K562 (cell line): ENCODE measurements at places on chromosomes 11 and 22. TPM values are rescaled to one million over a fixed set of nuclear protein-coding genes. Genes with fewer than 3 reads are reported as not detected.

DNA sequence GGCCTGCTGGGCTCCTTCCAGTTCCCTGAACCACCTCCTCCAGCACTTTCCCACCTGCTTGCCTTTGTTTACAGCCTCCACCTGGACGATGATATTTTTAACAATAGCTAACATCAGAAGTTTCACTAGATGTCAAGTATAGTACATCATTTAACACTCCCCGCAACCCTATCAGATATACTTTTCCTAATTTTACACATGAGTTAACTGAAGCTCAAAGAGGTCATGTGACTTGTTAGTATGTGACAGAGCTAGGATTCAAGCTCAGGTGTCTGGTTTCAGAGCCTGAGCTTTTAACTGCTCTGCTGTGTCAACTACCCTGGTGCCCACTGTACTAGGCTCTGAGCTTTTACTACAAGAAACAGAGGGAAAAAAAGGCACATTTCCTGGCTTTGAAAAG is 14.3 kb upstream of the HPX start:
- H3K27ac ChIP-seq, result no peak overlapping the region
- H3K4me3 ChIP-seq, result no peak overlapping the region
- no peaks in the 10 kb centered on the region for H3K27me3 ChIP-seq
- DNase-seq, result no peak

GRCh38 chr22:36332623-36333332 is 55.0 kb downstream of the MYH9 start:
- peak overlapping the region; percentile 91 for H3K27ac ChIP-seq
- peaks cover 70% of the 10 kb centered on the region for H3K4me1 ChIP-seq
- H3K4me3 ChIP-seq, result no peak overlapping the region
- H3K27me3 ChIP-seq, result no peaks in the 10 kb centered on the region
- DNase-seq, result no peak

KRTAP5-7 gene
- not detected in 2 replicates for total RNA-seq

- H3K36me3 ChIP-seq, result no peaks in the 10 kb centered on the region
- H3K4me1 ChIP-seq, result no peaks in the 10 kb centered on the region
- DNase-seq, result no peak
- no peak overlapping the region for H3K4me3 ChIP-seq
- H3K27me3 ChIP-seq, result no peaks in the 10 kb centered on the region
- H3K27ac ChIP-seq, result no peak overlapping the region
Observed at GRCh38 chr11:30985536-30985935, 384.0 kb downstream of the DCDC1 start.

- peaks cover under 1% of the 10 kb centered on the region; the same call in 1 of the 2 replicates for H3K27me3 ChIP-seq
- DNase-seq, result no peak
- H3K36me3 ChIP-seq, result no peaks in the 10 kb centered on the region
- no peak overlapping the region for H3K4me3 ChIP-seq
- H3K4me1 ChIP-seq, result no peaks in the 10 kb centered on the region
Observed at GRCh38 chr22:16914006-16914405, 88.8 kb upstream of the XKR3 start.

GRCh38 chr22:27839057-27839660 is 37.6 kb upstream of the MN1 start:
- no peaks in the 10 kb centered on the region for H3K36me3 ChIP-seq
- no peak overlapping the region for H3K4me3 ChIP-seq
- no peak for DNase-seq
- H3K27ac ChIP-seq, result no peak overlapping the region
- peaks cover 8% of the 10 kb centered on the region; the same call in 2 of the 3 replicates for H3K4me1 ChIP-seq

GRCh38 chr11:134069426-134070341 is 812 bp downstream of the JAM3 start:
- no peak for DNase-seq
- H3K36me3 ChIP-seq, result no peaks in the 10 kb centered on the region
- peaks cover 10% of the 10 kb centered on the region for H3K4me1 ChIP-seq
- H3K27ac ChIP-seq, result no peak overlapping the region
- H3K4me3 ChIP-seq, result no peak overlapping the region

MICAL3 gene
- total RNA-seq, result 32.1 and 36.0 TPM in 2 replicates

CARNS1 gene
- 0.07 and 0.13 TPM in 2 replicates for total RNA-seq

PAX6 gene
- 5.7 and 5.9 TPM in 2 replicates for total RNA-seq

GRCh38 chr22:28398981-28399380 is 280.7 kb downstream of the TTC28 start:
- H3K27me3 ChIP-seq, result no peaks in the 10 kb centered on the region
- H3K4me3 ChIP-seq, result no peak overlapping the region
- no peaks in the 10 kb centered on the region for H3K36me3 ChIP-seq
- DNase-seq, result no peak
- H3K27ac ChIP-seq, result no peak overlapping the region
- no peaks in the 10 kb centered on the region for H3K4me1 ChIP-seq

DNA sequence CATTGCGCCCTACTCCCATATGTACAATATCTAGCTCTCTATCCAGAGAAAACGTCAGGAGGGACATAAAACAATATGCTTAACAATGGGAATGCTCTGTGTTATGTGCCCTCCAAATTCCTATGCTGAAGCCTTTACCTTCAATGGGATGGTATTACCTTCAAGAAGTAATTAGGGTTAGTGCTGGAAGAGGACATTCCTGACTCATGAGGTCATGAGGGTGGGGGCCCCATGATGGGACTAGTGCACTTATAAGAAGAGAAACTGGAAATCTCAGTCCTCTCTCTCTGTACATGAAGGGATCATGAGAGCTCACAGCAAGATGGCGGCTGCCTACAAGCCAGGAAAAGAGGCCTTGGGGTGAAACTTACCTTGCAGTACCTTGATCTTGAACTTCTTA is 20.3 kb downstream of the MMP20 start:
- H3K4me3 ChIP-seq, result no peak overlapping the region
- H3K27ac ChIP-seq, result no peak overlapping the region
- no peak for DNase-seq

GRCh38 chr22:38177926-38178604 is 3.6 kb downstream of the PLA2G6 start:
- H3K36me3 ChIP-seq, result no peaks in the 10 kb centered on the region
- H3K4me1 ChIP-seq, result peaks cover 44% of the 10 kb centered on the region
- no peaks in the 10 kb centered on the region for H3K27me3 ChIP-seq
- no peak overlapping the region for H3K4me3 ChIP-seq

GRCh38 chr11:48091426-48092102 is 111.2 kb downstream of the PTPRJ start:
- DNase-seq, result no peak
- H3K27me3 ChIP-seq, result no peaks in the 10 kb centered on the region
- no peak overlapping the region for H3K27ac ChIP-seq
- no peaks in the 10 kb centered on the region for H3K36me3 ChIP-seq

SCN4B gene
- not detected in 2 replicates for total RNA-seq

DNA sequence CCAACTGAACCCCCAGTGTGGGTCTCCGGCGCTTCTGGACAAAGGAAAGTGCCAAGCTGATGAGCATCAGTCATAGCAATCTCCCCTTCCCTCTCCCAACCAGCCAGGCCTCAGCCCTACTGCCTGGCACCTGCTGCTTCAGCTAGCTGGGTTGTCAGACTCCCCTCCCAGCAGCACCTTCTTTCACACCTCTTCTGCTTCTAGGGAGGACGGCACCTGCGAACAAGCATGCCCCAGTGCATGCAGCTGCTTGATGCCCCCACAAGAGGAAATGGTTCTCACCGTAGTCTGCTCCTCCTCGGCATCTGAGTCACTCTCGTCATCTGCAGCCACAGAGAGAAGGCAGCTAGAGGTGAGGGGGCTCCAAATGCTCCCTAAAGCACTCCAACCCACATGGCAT is 25.4 kb downstream of the THOC5 start:
- no peaks in the 10 kb centered on the region for H3K27me3 ChIP-seq
- DNase-seq, result no peak
- no peak overlapping the region for H3K27ac ChIP-seq

DNA sequence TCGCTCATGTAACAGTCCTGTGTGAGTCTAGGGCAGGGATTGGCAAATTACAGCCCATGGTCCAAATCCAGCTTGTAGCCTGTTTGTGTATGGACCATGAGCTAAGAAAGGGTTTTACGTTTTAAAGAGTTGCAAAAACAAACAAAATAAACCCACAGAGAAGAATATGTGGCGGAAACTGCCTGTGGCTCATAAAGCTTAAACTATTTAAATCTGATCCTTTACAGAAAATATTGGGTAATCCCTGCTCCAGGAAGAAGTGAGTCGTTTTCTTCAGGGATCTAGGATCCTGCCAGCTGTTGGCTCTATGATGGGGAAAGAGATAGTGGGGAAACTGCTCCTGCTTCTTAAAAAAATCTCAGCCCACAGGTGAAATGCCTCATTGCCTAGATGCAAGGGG is 3.4 kb upstream of the OR6Q1 start:
- DNase-seq, result no peak
- H3K4me1 ChIP-seq, result no peaks in the 10 kb centered on the region
- H3K27me3 ChIP-seq, result peaks cover 28% of the 10 kb centered on the region
- no peak overlapping the region for H3K4me3 ChIP-seq
- no peaks in the 10 kb centered on the region for H3K36me3 ChIP-seq

LRRC74B gene
- total RNA-seq, result not detected in 2 replicates
